Amygdala (tissue), 56 donors: ENCODE measurements at places on chromosomes 3 and 15.

GRCh38 chr3:139732729-139733128, 55.0 kb upstream of the NMNAT3 start:
- no peak for DNase-seq

GRCh38 chr3:24828551-24828950, 333.9 kb upstream of the THRB start:
- DNase-seq: no peak

- DNase-seq: peak; percentile 46
These were observed at the start of gene DZIP1L for GRCh38 chr3:138114988-138115971. DZIP1L (minus strand) TSS chr3:138115608; CDS start chr3:138103971, 11,637 bp downstream.

DNA sequence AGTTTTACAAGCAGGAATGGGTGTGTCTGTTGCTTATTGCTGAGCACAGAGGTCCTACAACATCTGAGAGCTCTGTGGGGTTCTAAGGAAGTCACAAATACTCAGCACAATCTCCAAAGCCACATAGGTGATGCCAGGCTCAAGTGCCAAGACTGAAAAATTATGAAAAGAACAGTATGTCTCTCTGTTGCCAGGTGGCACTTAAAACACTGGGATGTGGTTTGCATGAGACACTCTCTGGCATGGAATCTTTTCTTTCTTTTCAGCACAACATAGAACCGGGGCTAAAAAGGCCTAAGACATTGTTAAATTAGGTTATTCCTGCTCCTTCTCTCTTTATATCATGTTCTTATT, 127.3 kb upstream of the PRICKLE2 start:
- DNase-seq: no peak

GRCh38 chr3:187640569-187641059, 29.6 kb downstream of the SST start:
- no peak for DNase-seq

DNA sequence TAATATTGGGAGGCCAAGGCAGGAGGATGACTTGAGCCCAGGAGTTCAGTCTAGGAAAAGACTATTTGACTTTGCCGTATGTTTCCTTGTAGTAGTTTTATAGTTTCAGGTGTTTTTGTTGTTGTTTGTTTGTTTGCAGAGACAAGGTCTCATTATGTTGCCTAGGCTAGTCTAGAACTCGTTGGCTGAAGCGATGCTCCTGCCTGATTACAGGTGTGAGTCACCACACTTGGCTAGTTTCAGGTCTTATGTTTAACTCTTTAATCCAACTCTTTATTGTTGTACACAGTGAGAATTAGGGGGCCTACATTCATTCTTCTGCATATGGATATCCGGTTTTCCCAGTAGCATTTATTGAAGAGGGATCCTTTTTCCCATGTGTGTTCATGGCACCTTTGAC, 32.0 kb downstream of the FAIM start:
- DNase-seq: no peak

- no peak for DNase-seq
These were observed 39.6 kb downstream of the MAP3K13 start for GRCh38 chr3:185402561-185402960.

DNA sequence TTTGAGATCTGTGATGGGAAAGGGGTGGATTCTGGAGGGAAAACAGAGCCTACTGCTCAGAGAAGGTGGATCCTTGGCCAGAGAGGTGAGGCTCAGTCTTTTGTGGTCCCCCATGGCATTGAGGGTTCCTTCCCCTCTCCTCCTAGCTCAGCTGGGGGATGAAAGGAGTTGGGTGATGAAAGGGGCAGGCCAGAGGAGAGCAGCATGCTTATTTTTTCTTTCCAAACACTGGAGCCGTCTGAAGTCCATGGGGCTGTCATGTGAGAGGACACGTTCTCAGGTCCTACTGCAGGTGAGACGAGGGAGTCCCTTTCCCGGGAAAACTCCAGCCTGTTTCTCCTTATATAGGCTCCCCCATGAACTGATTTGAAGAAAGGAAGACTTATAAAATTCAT, 71.4 kb downstream of the SCN5A start:
- DNase-seq: no peak

DNA sequence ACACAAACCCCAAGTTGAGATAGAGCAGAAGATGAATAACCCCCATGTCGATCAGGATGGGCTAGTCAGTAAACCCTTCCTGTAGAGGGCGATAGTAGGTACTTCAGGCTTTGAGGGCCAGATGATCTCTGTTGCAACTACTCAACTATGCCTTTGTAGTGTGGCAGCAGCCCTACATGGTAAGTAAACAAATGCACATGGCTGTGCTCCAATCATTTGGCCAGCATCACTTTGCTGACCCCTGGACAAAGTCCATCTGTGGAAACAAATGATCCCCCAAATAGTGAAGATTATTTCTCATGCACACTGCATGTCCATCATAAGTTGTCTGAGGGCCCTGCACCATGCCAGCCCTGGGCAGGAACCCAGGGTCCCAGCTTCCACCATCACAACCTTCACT, 402.2 kb upstream of the PROK2 start:
- no peak for DNase-seq

GRCh38 chr3:188752850-188753249, 418.9 kb upstream of the TPRG1 start:
- no peak for DNase-seq

- DNase-seq: peak; percentile 69
These were observed 85.3 kb upstream of the LIMD1 start for GRCh38 chr3:45509038-45509767.

GRCh38 chr15:33328106-33328505, 17.3 kb downstream of the RYR3 start:
- DNase-seq: no peak

DNA sequence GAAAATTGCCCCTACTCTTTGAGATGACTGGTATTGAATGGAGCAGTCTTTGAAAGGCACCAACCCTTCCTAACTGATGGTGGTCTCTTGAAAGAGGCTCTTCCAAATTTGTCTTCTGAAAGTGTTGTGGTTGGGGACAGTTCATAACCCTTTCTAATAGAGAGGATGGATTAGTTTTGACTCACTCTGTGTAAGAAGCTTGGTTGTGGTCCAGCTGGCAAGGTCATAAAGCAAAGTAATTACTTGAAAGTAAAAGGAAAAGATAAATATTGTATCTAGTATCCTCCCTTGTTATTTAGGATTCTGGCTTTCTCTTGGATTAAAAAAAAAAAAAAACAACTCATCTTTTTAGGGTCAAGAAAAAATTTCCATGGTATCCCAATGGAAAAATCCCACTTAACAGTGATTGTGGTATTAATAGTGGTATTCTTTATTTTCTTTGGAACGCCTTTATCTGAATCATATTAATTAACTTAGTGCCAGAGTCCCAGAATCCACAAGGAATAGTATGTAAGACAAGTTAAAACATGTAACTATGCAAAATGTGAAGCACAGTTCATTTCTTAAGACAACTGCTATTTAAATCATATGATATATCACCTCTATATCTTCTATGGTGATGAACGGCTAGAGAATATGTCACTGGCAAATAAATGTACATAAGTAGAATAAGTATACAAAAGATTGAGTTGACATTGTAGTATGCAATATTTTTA, 469.3 kb upstream of the CDIN1 start:
- DNase-seq: no peak

GRCh38 chr15:52140646-52141045, 28.1 kb upstream of the BCL2L10 start:
- no peak for DNase-seq

DNA sequence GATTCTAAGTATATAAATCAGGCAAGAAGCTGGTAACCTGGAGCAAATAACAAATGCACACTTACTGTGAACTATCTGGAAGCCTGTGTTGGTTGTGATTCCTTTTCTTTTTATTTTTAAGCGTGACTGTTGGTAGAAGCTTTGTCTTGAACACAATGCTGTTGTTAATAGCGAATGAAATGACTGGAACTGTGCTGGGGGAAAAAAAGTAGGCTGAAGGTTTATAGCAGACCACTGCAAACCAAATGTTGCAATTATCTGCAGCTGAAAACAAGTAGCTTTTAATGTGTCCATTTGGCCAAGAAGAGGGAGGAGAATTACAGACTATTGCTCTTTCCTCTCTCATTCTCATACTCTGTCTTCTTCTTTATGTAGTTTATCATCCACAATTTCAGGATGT, 184.5 kb upstream of the DNAJC19 start:
- DNase-seq: no peak

DNA sequence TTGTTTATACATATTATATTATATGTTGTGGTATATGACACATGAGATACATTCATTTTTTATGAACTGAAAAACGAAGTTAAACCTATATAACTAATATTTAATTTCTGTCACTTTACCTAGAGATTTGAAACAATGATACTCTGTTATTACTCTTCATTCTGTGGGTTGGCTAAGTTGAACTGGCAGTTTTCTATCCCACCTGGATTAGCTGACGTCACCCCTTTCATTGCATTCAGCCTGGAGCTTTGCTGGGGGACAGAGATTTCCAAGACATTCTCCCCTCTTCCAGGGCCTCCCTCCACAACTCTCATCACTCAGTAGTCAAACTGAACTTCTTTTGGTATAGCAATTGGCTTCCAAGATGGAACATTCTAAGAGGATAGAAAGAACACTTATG, 309.2 kb upstream of the SATB1 start:
- no peak for DNase-seq

- DNase-seq: no peak
These were observed 209.5 kb downstream of the SOX2 start for GRCh38 chr3:181921220-181921619.

- DNase-seq: no peak
These were observed 4.3 kb downstream of the GNAT1 start for GRCh38 chr3:50195501-50196252.

- no peak for DNase-seq
These were observed 10.0 kb upstream of the SLC25A26 start for GRCh38 chr3:66210687-66211295.

GRCh38 chr3:111801693-111802092, 57.4 kb upstream of the PHLDB2 start:
- no peak for DNase-seq

GRCh38 chr3:172159962-172160538, 120.7 kb downstream of the FNDC3B start:
- no peak for DNase-seq

- no peak for DNase-seq
These were observed 60.4 kb downstream of the LYZL4 start for GRCh38 chr3:42349765-42350594.

GRCh38 chr15:37793851-37794250, 140.6 kb upstream of the TMCO5A start:
- no peak for DNase-seq

DNA sequence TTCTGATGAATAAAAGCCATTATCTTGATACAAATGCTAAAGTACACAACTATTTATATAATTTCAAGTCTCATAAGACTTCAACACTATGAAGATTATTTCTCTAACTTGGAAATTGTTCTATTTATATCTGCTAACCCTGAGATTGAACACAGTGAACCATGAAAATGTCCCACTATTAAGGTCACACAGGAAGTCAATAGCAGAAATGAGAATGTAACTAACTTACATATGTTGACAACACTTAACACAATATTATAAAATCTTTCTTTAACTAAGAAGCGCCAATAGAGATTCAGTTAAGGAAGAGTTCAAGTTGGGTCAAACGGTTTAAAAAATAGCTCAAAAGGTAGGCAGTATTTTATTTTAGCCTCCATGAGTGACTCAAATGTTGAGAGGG, 551.8 kb upstream of the CBLB start:
- no peak for DNase-seq

- no peak for DNase-seq
These were observed 284.1 kb upstream of the NR2E3 start for GRCh38 chr15:71526060-71526820.

DNA sequence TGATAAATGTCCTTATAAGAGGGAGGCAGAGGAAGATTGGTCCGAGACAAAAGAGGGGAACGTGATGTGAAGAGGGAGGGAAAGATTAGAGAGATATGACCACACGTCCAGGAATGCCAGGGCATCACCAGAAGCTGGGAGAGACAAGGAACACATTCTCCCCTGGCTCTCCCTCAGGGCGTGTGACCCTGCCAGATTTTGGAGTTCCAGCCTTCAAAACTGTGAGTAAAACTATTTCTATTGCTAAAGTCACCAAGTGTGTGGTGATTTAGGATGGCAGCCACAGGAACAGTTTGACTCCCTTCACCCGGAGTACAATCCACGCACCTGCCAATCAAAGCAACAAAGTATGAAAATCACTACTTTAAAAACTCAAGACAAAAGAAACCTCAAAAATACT, 32.1 kb upstream of the TJP1 start:
- DNase-seq: no peak

DNA sequence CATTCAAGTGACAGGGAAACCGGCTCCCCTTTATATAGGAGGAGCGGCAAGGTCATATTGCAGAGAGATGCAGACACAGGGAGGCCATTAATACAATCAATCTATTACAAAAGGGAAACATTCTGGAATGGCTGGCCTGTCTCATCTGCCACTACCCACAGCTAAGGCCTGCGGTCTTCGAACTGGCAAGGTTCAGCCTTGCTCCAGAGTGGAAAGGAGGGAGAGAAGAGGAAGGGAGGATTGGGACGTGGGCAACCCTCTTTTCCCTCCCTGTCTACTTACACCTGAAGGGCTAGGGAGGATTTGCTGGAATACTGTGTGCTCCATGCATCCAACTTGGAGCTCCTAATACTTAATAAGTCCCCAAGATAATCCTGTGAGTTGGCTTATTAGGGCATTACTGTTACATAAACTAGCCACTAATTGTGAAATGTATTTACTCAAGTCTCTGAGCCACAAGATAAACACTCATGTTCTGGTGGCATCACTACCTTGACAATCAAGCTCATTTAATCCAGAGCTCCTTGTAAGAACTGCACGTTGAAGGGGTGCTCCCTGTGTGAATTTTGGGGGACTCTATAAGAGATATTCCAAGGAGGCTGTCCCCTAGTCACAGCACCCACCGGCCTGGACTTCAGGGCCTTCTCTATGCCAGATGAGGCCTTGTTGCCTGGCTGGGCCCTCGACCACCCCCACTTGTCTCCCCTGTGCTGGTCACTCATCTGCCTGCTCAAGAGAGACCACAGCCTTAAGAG, 19.7 kb upstream of the CCDC174 start:
- DNase-seq: no peak

GRCh38 chr15:31304751-31305365, 21.8 kb upstream of the KLF13 start:
- no peak for DNase-seq

DNA sequence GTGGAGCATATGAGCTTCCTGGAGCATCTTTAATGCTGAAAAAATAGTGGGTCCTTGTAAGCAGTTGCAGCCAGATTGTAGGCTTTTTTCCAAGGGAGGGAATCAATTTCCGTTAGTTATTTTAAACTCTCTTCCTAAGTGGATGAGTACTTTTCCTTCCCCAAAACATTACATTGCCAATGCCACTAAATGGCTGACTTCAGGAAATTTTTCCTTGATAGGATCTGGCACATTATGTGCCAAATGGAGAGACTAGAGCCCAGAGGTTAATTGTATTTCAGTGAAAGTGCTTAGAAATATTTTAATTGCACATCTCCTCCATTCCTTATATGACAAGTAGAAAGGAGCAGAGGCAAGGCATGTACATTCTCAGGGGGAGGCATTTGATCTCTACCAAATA, 83.5 kb downstream of the TNFAIP8L3 start:
- no peak for DNase-seq
